ENCODE measurements at places on chromosomes 6 and 20.

DNA sequence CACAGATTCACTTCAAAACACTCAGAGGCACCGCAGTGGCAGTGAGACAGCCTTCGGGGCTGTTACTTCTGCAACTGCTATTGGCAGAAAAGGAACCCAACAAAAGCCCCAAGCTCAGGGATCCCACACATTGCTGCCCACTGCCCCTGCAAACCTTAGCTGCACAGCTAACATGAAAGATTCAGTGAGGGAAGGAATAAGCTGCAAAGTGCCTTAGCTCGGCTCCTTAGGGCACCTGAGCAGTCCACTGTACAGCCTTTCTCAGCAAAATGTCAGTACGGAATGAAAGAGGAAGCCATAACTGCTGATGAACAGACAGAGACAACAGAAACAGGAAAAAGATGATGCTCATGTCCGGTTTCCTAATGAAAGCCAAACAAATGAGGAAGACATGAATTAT is 179.7 kb upstream of the SHLD1 start:
- DNase-seq, result no peak

- DNase-seq, result no peak
Measured at GRCh38 chr6:18842534-18842933, 455.4 kb downstream of the RNF144B start.

DNA sequence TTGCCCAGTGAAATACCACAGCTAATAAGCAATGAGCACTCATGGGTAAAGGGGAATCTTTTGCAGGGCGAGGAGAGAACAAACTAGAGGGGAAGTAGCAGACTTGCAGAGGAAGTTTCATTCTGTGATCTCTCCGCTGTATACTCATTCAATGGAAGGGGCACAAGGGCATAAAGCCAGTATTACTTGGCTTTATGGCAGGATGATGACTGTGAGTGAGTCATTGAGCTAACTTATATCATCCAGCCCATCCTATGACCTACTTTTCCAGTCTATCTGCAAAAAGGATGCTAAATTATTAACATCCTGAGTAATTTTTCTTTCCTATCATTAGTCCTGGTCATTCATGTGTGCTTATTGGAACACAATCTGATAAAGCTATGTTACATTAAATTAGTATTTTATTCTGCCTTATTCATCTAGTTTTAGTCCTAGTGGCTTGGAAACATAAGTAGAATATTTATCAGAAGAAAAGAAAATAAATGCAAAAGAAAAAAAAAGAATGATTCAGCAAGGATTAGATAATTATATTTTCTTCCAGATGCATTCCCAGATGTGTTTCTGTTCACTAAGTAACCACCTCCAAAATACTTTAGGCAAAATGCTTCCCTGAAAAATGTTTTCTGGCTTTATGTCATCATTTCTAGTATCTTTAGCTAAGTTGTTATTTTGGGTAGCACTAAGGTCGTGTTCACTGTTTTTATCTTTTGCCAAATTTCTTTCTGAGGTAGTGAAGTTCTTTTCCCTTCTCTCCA is 471.7 kb downstream of the CDKAL1 start:
- DNase-seq, result no peak

- DNase-seq, result peak; percentile 59
Measured at GRCh38 chr6:129709769-129710449, at the start of gene ARHGAP18. TSS of gene ARHGAP18 (minus strand) at chr6:129710177. CDS start at chr6:129710136, 41 bp downstream.

DNA sequence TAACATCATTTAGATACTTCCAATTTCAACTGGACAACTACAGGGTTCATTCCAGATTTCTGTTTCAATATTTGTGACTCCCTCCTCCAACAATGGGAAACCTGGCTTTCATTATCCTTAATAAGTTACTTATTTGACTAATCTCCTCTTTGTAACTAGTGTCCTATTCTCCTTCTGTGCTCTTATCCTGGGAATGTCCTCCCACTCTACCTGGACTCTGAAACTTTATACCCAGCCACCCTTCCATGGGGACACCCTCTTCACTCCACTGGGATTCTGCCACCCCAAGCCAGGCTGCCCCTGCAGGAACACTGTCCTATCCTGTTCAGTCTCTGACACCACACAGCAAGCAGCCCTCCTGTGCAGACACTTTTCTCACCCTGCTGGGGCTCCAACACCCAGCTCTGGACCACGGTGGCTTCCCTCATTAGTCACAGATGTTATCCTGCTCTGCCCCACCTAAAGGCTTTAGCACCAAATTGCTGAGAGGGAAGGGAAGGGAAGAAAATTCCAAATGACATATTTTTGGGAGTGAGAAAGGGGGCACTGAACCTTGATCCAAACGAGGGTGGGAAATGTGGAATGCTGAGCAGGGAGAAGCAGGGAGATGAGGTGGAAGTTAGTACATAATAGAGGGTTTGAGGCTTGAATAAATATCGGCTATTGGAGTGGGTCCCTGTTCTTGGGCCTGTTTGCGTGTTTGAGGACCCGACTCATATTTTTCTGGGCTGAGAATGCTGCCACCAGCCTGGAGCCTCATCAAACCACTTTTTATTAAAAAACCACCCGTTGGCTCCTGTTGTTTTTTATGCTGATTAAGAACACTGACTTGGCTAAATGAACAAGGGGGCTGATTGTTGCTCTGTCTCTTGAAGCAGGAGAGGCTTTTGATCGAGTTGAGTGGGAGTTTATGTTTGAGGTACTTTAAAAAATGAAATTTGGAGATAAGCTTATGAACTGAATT is 54.0 kb upstream of the AKIRIN2 start:
- no peak for DNase-seq

- no peak for DNase-seq
Measured at GRCh38 chr6:148885925-148886845, 139.4 kb downstream of the UST start.

DNA sequence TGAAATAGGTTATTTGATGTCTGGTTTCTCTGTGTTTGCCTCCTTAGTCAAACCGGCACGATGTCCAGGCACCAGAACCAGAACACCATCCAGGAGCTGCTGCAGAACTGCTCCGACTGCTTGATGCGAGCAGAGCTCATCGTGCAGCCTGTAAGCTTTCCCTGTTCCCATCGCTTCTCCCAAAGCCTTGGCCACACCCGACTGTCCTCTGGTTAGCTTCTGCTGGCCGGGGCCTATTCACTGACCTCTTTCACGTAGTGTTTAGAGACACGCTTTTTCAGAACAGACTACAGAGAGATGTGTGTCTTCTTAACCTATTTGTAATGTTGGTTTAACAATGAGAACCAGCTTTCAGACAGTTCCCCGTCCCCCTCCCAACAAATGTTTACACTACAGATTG is 14.2 kb downstream of the DSP start:
- no peak for DNase-seq

- DNase-seq, result no peak
Measured at GRCh38 chr20:32805721-32806120, 14.0 kb upstream of the MAPRE1 start.

- DNase-seq, result no peak
Measured at GRCh38 chr6:35206346-35206745, 7.4 kb upstream of the SCUBE3 start.

DNA sequence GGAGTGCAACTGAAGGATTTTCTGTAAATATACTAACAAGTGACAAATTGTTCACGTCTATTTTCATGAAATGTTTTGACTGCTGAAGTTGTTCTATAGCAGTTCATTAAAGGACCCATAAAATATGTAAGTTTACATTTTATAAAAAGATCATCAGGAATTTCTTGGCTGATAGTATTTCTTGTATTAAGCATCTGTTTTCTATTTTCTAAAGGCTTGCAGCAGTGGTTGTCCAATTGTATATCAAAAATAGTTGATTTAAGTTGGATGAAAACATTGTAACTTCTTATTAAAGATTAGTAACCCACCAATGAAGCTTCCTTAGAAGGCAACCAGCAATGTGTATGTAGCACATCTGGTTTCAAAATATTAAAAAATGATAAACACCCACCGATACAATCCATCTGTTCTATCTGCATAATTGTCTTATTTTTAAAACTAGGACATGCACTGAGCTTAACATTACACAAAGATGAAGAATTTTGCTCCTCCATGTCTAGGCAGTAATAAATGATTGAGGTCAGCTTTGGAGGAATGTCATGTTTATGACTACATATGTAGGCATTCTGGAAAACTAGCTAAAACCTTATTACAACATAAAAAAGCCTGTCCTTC is 301.3 kb upstream of the TCF21 start:
- no peak for DNase-seq

GRCh38 chr6:107495971-107496370 is 6.1 kb downstream of the SOBP start:
- no peak for DNase-seq

DNA sequence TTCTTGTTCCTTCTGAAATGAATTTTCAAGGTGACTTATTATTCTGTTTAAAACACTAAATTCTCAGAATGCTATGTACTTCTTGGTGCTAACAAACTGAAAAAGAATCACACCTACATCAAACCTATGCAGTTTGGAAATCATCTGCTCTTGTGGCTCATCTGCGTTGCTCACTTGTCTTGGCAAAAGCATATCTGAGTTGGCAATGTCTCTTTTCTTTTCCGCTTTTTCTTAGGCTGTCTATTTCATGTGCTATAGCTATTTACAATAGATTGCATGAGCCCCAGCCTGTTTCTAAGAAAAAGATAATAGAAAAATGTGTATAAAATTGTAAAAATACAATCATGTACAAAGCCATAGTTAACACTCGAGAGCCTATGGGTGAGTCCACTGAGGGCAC is 348.9 kb upstream of the AGPAT4 start:
- no peak for DNase-seq

- no peak for DNase-seq
Measured at GRCh38 chr6:161417717-161418462, 144.0 kb upstream of the AGPAT4 start.

- DNase-seq, result no peak
Measured at GRCh38 chr20:21719592-21720214, 14.2 kb downstream of the PAX1 start.

- DNase-seq, result no peak
Measured at GRCh38 chr6:2353412-2354137, 108.2 kb upstream of the GMDS start.

DNA sequence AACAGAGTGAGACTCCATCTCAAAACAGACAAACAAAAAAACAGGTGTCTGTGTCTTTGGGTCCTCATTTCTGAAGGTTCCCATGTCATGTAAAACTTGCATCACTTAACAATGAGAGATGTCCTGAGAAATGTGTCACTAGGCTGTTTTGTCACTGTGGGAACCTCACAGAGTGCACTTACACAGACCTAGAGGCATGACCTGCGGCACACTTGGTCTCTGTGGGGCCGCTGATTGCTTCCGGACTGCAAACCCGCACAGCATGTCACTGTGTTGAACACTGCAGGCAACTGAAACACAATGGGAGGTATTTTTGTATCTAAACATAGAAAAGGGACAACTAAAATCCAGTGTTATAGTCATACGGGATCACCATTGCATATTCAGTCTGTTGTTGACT is 42.3 kb upstream of the TMEM181 start:
- no peak for DNase-seq

Data from activated T-helper 1 cell treated with anti-CD3 and anti-CD28 coated beads, Interleukin-2, amount 50 U/mL, for 16 hours (primary cell).